Renal cortical epithelial cell (primary cell): ENCODE measurements at places on chromosomes 2 and 18.

GRCh38 chr2:44951714-44952113 is 10.2 kb downstream of the SIX3 start:
- no peak for DNase-seq

GRCh38 chr18:55083461-55083860 is 124.2 kb upstream of the CCDC68 start:
- peak; percentile 13 for DNase-seq

- no peak for DNase-seq
Measured at GRCh38 chr2:43288417-43289305, 62.3 kb upstream of the ZFP36L2 start.

DNA sequence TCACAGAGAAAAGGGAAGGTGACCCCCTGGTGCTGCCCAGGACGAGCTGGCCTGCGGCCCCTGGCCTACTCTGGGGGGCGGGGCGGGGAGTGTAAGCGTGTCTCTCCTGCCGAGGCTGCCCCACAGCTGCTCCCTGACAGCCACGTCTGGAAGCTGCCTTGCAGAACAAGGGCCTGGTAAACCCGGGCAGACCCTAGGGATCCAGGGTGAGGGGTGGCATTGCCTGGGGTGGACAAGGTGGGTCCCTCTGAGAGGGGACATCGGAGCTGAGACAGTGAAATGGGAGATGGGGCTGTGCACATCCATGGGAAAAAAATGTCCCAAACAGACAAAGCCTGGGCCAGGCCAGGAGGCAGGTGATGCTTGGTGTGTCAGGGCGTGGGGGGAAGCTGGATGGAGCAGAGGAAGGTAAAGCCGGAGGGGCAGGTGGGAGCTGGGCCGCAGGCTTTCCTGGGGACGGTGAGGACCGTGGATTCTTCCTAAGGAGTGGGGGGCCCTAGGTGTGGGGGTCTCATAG is 66.0 kb upstream of the HDAC4 start:
- no peak for DNase-seq

DNA sequence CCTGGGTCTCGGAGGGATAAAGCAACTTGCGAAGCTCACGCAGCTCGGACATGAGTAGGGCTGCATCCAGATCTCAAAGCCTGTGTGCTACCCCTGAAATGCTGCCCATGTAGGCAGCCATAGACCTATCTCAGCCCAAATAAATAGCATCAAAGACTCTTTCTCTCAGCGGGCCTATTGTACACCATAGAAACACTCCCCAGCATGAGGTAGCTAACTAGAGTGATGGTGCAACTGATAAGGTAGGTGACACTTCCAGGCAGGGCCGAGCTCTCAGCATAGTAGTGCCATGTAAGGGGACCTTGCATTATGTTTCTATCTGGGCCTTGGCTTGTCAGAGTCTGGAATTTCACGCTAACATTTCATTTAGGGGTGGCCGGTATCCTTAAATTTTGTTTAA is 52.4 kb downstream of the RABL2A start:
- no peak for DNase-seq

GRCh38 chr2:180656455-180656847 is 324.0 kb upstream of the UBE2E3 start:
- DNase-seq = peak; percentile 91

- no peak for DNase-seq
Measured at GRCh38 chr2:157466764-157467163, 22.9 kb upstream of the CYTIP start.

- peak; percentile 91 for DNase-seq
Measured at GRCh38 chr18:23861805-23862470, 152.6 kb upstream of the TTC39C start.

DNA sequence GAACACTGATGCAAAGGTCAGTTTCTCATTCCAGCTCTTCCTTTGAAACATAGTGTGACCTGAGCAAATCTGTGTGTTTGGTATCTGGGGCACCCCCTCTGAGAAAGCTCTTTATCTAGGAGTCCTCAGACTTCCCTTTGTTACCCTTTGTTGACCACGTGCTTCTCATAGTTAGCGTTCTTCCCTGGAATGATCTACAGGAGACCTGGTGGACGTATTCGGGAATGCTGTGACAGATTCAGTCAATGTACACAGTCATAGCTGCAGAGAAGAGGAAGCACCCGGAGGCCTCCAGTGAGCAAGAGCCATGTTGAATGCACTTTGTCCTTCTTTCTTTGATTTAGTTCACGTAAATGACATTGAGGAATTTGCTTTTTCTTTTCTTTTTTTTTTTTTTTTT is 10.7 kb upstream of the CHMP1B start:
- no peak for DNase-seq

GRCh38 chr18:77250926-77251729 is 1.5 kb downstream of the GALR1 start:
- no peak for DNase-seq

DNA sequence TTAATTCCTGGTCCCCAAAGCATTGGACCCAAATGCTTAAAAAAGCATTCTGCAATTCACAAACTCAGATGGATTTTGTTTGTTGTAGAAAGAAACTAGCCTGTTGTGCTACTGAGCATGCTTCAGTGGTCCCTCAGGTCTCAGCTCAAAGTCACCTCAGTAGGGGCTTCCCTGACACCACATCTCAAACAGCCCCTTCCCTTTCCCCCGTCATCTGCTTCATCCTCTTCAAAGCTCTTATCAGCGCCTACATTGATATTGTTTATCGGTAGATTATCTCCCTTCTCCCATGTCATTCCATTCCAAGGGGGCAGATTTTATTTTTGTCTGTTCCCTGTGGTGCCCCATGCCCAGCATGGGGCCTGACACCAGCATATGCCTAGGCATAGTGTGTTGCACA is 172.9 kb downstream of the CELF4 start:
- DNase-seq = no peak

GRCh38 chr2:207694811-207695281 is 16.6 kb upstream of the CCNYL1 start:
- DNase-seq = no peak

DNA sequence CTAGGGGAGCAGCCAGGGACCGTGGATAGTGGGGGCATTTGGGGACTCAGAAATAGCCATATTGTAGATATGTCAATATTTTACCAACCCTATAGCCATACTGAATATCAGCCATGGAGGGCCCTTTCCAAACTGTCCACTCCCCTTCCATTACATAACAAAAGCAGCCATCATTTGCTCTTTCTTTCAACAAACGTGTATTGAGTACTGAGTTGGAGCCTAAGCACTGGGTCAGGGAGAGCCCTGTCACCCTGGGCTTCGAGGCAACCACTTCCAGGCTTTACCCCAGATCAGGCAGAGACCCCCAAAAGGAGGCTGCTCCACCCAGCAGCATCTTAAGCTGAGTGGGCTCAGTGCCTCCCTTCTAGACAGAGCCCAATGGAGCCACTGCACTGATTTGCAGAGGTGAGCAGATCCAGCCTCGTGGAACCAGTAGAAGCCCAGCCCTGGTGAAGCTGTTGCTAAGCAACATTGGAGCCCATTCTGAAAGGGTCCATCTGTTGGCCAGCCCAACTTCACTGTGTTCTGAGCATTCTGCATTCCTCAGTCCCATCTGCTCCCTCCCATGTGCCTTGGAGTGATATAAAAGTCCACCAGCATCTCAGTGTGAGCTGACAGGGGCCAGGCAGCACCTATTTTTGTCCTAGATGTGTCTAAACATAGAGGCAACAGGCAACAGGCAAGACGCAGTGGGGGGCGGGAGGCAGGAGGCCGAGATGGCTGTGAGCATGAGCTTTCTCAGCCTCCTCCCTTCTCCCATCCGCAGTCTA is 112.1 kb downstream of the PLB1 start:
- no peak for DNase-seq

GRCh38 chr2:219656526-219656925 is 29.1 kb downstream of the SLC4A3 start:
- DNase-seq = peak; percentile 13

- DNase-seq = peak; percentile 35
Measured at GRCh38 chr2:55809875-55810621, 113.5 kb downstream of the EFEMP1 start.

DNA sequence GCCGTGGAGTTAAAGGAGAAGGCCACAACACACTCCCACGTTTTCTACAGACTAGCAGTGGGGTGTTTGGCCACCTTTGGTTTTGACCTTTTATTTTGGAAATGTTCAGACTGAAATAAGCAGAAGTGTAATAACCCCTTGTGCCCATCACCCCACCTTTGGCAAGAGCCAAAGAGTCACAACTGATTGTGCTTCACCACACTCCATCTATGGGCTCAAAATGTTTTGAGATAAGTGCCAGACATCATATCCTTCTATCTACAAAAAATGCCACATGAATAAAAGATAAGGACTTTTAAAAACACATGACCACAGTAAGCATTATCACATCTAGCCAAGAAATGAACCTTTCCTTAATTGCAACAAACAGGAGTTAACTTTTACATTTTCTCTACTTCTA is 9.9 kb upstream of the GPR35 start:
- no peak for DNase-seq

- DNase-seq = no peak
Measured at GRCh38 chr2:105144152-105144940, 97.2 kb upstream of the GPR45 start.

DNA sequence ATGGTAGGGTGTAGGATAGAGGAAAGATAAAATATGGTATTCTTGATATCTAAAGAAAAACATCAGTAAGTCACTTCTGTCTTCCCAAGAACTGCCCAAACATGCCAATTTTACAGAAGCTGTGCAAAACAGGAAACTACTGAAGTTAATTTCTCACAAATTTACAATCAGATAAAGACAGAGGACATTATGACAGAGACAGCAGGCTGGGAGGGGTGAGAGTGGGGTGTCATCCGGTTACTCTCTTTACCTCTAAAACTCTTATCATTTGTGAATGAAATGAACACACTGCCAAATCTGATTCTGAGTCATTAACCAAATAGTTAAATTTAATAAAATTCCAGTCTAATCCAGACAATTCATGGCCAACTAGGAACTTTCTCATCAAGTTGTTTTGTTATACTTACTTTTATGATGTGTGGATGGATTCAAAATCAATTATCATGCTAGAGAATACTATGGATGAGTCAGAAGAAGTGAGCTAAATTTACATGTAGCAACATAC is 323.2 kb upstream of the MEX3C start:
- no peak for DNase-seq

- DNase-seq = no peak
Measured at GRCh38 chr2:235215248-235215647, 263.4 kb downstream of the SH3BP4 start.

DNA sequence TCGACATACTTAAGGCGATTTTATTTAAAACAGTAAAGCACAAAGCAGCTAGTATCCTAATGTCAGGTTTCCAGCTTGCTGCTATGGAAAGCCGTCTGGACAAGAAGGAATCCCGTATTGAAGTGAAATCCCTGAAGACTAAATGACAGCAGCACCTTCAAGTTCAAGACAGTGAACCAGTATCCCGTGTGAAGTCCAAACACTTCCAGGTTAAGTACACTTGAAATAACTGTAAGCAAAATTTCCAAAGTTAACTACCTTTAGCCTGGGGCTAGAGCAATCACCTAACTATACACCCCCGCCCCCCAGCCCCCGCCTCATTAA is 1.2 kb downstream of the MBOAT2 start:
- DNase-seq = peak; percentile 31

GRCh38 chr2:233991196-233991595 is 59.3 kb upstream of the SPP2 start:
- DNase-seq = no peak

DNA sequence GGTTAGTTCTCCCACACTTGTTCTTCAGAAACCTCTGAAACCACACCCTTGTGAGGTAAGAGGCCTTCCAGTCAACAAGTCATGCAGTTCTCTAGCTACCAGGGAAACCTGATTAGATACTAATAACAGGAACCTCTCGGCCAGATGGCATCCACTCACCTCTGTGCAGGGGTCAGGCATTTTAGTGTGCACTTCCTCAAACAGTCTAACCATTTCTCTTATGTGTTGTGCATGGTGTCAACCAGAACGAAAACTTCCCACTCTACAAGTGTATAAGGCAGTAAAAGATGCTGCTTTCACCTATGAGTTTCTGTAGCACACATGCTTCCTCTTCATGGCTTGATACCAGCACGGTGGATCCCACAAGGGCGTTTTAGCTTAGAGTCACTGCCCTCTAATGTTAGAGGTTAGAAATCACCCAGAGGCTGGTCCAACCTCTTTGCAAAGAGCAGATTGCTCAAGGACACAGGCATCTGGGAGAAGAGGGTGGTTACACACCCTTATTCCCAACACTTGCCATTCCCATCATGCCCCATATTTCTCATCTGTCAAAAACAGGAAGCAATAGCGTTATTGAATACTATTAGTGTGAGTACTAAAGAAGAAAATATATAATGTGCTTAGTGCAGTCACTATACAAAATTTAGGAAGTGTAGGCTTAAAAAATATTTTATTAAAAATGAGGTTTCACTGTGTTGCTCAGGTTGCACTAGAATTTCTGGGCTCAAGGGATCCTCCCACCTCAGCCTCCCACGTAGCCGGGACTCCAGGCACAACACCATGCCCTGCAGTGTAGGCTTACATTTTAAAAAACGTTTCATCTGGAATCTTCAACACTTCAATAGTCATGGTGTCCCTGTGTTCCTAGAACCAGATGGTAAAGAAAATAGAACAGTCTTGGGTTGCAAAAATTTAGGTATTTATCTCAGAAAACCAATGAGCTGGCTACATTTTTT is 34.5 kb upstream of the RAB31 start:
- peak; percentile 100 for DNase-seq

DNA sequence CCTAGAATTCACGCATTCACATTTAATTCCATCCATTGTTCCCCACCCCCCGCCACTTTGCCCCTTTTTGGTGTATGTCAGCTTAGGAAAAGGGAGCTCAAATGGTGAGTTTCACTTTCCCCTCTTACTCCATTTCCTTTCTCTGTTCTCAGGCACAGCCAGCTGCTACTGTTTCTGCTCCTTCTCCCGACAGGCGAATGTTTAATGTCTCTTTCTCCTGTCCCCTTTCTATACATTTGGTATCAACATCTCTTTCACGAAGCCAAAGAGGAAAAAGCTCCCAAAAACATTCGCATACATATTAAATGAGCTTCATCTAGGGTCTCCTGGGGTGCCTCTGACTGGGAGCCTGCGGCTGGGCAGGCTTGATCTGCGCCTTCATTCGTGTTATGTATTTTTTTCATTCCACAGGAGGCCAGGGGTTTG is 124.2 kb upstream of the SATB2 start:
- DNase-seq = no peak

DNA sequence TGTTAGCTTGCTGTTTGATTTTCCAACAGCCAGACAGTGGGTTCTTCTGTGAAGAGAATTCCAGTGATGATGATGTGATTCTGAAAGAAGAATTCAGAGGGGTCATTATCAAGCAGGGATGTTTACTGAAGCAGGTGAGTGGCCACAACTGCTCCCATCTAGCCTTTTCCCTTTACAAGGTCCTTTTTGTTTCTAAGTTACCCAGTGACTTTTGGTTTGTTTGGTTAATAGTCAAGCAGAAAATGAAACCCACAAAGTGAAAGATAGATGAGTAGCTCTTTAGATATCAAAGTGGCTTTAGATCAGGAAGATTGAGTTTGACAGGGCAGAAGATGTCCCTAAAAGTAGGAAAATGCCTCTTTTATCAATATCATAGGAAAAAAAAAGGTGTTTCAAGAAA is 23.3 kb downstream of the PLEK start:
- no peak for DNase-seq

- DNase-seq = no peak
Measured at GRCh38 chr2:126986631-126987187, 88.0 kb downstream of the TEX51 start.

GRCh38 chr18:40917056-40917455 is 1038.0 kb upstream of the PIK3C3 start:
- DNase-seq = no peak
